Anterior cingulate cortex (tissue), 58 donors: ENCODE measurements at places on chromosomes 1 and 21.

DNA sequence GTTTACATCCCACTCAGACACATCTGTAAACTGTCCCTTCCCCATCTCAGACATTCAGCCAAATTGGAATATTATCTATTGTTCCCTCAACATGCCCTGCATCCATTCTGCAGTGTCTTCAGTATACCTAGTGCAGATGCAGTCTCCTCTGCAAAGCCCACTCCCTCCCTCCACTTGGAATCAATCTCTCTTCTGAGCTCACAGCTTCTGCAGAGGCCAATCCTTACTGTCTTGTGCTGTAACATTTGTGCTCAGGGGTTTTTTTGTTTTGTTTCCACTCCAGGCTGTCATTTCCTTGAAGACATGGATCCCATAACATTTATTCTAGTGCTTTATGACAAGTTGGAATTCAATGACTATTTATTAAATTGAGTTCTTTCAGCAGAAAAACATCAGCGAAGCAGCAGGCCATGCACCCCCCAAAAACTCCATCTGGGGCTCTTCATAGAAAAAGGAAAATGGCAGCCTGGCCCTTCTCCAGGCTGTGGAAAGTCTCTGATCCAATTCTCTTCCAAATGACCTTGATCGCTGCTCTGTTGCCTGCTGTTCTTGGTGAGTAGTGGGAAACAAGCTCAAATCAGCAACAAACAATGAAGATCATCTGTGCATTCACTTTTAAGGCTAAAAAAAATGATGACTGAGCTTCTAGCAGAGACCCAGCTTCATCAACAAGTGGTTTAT is 8.7 kb downstream of the C4BPA start:
- DNase-seq, result no peak

GRCh38 chr1:225448146-225448805 is 20.4 kb upstream of the LBR start:
- DNase-seq, result peak; percentile 51

DNA sequence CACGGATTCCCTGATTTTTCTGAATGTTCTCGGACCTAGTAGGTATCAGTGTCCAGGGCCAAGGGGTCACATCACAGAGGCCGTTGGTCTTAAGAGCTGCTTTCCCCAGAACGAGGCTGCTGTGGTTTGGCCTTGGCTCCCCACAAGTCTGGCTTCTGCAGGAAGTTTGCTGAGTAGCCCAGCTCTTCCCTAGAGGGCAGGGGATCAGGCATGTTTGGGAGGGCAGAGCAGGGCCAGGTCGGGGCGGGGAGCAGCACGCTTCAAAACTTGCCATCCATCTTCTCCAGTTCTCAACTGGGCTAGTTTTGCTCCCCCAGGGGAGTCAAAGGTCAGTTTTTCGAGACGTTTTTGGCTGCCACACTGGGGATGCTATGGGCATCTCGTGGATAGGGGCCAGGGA is 37.0 kb downstream of the MAN1C1 start:
- DNase-seq, result no peak

GRCh38 chr1:27400082-27400962 is 7.9 kb downstream of the GPR3 start:
- no peak for DNase-seq

DNA sequence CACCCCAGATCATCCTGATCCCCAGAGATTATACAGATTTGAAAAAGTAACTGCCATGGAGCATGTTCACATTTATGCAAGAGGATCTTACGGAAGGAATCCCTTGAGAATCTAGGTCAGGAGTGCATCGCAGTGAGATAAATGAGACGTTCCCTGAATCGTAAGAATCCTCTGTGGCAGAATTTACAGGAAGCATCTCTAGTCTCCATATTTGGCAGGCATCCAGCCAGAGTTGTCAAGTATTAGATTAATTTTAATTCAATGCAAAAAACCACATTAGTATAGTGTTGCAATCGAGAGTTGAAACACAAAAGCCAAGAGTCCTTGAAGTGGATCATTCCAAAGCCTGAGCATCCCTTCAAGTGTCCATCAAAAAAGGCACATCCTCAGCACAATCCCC is 100.8 kb downstream of the RRAGC start:
- no peak for DNase-seq

GRCh38 chr1:114979278-114979891 is 50.2 kb upstream of the TSHB start:
- DNase-seq, result no peak

DNA sequence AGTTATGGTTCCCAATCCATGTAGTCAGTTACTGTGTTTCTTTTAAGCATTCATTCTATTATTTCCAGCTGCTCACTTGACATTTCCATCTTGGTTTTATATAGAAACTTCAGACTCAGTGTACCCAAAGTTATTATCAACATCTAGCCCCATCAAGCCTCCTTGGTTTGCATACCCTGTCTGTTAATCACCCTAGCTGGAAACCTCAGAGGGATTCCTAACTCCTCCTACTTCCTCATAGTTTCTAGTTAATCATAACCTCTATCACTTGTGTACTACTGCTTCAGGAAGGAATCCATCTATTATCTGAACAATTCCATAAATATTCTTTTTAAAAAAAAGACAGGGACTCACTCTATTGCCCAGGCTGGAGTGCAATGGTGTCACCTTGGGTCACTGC is 293.3 kb downstream of the SDCCAG8 start:
- DNase-seq, result no peak

- no peak for DNase-seq
Observed at GRCh38 chr1:25208561-25209222, 23.6 kb downstream of the SYF2 start.

DNA sequence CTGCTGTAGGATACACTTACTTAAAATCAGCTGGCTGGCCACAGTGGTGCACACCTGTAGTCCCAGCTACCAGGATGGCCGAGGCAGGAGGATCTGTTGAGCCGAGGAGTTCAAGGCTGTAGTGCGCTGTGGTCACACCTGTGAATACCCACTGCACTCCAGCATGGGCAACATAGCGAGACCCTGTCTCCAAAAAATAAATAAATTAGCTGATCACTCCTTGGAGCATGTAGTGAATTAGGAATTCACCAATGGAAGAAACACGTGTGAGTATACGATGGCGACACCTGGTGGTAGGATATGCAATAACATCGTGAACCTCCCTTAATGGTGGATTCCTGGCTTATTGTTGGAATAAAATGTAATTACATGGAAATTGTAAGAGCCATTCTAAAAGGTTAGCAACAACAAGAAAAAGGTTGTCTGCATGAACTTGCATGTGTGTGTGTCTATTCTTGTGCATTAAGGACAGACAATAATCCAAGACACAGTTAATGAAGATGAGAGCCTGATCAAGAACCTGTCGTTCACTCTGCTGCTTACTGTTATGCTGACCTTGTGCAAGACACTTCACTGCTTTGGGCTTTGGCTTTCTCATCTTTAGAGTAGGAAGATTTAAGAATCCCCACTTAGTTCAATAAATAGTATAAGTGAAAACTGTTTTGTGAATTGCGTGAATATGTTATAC is 38.6 kb upstream of the COX20 start:
- DNase-seq, result peak; percentile 37

DNA sequence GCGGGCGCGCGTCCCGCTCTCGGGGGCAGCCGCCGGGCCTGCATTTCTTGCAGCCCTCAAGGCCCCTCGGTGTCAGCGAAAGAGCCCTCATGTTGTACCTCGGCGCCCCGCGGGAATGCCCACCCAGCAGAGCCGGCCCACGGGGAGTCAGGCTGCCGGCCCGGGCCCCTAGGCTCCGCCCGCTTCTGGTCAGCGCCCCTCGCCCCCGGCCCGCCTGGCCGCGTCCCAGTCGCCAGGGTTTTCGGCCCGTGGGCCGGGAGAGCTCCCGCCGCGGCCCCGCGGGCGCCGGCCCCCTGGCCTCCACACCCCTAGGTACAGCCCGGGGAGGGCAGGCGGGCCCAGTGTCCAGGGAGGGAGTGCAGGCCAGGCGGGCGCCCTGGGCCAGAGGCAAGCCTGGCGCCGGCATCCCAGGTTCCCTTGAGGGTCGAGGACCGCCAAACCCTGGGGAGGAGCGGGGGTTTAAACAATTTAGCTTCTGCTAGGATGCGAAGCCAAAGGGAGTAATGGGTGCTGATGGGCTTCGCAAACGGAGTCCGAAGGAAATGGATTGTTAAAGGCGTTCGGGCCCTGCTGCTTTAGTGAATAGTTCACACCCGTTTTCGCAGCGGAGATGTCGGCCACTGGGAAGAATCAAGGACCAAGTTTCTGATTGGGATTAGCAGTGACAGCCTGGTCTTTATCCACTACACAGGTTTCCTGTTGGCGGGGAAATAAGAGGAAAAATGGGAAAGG is 486 bp upstream of the KCNA3 start:
- DNase-seq, result no peak

GRCh38 chr1:212684521-212685090 is 15.0 kb downstream of the BATF3 start:
- DNase-seq, result no peak

DNA sequence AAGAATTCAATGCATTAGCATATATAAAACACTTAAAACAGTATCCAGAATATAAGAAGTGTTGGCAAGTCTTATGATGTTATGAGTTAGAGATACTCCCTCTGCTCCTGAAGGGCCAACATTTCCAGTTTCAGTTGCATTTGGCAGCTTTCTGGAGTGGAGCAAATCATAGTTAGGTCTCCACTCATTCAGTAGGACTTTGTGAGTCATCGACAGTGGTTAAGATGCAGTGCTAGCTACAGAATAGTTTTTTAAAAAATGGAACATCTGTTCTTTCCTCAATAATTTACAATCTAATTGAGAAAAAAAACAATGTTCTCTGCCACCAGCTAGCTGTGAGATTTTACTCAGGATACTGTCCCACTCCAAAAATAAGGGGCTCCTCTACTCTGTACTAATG is 389.1 kb downstream of the HLX start:
- no peak for DNase-seq

- no peak for DNase-seq
Observed at GRCh38 chr1:24468685-24469316, 33.8 kb upstream of the RCAN3 start.

- DNase-seq, result no peak
Observed at GRCh38 chr21:16422702-16423101, 692.9 kb downstream of the USP25 start.

DNA sequence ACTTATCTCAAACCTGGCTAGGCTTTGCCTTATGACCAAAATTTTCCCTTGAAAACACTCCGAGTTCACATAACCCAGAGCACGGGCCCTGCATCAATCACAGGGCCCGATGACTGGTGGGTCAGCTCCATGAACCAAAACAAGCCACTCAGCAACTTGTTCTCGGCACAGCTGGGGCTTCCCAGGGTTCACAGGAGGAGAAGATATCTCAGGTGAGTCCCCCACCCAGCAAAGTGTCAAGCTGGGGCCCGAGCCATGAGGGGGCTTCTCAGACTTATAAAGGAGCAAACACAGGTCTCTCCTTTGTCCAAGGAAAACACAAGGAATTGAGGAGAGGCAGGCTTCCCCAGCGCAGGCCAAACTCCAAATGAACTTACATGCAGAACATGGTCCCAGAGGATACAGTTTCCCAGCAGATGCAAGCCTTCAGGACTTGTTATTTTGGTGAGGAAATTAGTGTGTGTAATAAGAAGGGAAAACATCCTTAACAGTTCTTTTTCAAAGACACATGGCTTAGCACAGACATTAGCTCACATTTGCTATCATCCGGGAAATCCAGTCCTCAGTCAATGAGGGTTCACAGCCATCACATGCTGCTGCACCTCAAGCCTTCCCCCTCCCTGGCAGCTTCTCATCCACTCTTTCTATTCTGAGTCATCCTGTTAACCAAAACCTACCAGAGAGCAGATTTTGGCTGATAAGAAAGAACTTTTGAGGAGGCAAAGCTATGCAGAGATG is 98.1 kb upstream of the NFIA start:
- no peak for DNase-seq

DNA sequence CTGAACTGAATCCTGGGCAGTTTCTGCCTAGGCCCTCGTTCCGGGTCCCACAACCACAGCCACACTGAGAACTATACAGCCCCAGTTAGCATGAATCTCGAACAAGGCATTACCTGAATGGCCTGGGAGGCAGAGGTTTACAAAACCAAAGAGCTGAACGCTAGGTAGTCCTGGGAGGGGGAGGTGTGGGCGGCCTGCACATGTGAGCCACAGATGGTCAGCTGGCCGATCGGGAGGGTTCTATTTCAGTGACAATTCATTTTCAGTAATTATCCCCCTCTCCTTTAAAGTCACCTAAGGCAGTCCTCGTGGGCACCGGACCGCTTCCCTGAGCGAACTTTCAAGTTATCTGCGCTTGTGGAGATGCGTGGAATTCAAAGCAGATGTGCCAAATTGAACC is 111.9 kb downstream of the GLIS1 start:
- DNase-seq, result no peak

DNA sequence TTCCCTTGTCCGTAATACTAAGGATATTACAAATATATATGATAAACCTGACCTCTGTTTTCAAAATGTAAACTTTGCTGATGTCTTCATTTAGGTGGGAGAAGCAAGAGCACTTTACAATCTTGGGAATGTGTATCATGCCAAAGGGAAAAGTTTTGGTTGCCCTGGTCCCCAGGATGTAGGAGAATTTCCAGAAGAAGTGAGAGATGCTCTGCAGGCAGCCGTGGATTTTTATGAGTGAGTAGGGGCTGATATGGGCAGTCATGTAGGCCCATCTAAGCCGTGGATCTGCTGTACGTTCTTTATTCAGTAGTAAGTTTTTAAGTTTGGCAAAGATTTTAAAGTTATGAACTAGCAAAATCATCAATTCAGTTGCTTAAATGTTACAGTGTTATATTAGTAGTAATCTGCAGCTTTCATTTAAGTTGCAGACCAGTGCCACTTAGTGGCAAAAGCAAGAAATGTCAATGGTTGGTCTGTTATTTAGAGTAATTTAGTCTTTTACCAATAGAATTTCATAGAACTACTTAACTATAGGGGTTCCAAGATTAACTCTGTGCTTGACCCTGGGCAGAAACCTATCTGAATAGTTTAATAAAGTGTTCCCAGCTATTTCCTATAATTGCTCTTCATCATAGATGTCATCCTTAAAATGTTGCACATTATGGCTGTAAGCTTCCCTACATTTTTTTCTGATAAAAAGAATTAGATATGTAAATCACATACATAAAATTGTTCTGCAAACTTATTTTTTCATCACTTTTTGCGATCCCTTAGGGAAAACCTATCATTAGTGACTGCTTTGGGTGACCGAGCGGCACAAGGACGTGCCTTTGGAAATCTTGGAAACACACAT is 21.3 kb downstream of the GPSM2 start:
- no peak for DNase-seq

DNA sequence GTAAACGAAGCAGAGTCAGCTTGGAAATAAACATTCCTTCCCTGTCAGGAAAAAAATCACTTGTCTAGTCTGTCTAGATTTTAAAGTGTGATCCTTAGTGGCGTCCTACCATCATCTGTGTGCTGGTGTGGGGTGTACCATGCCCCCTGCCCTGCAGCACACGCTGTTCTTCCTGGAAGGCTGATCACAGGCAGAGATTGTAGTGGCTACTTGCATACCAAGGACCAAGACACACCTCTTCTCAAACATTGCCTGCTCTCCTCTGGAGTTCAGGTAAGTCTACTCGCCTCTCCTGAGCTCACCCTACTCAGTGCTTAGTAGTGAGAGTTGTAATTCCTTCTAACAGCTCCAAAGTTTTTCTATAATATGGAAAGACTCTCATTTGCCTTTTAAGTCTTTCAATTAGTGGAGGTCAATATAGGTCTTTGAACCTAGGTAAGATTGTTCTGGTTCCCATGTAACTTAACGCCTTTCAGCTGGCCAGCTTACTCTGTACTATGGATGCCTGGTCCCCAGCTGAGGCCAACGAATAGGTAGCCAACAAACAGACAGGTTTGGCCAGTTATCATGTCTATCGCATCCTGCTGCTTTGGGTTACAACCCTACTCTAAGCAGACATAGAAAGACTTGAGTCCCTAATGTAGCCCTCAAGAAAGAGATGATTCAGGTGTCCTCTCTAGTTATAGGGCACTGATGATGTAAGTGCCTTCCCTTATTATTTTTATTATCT is 55.4 kb downstream of the XCL1 start:
- no peak for DNase-seq
